ENCODE measurements at places on chromosomes 16 and 17.

GRCh38 chr17:80248894-80249710 is 11.6 kb upstream of the RNF213 start:
- DNase-seq = no peak

DNA sequence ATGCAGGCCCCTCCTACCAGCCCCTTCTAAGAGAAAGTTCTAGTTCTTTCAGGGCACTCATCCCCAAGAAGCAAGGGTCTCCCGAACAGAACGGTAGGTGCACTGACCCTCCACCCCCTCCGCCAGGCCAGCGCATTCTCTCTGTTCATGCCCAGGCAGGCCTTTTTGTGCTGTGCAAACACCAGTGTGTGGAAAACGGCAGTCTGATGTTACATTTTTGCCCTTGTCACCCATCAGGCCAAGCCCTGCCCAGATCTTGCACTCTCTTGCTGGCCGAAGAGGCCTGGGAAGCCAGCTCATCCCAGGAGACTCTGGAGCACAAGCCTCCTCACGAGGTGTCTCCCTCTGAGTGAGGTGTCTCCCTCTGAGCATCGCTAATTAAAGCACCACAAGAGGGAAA is 16.1 kb upstream of the MTSS2 start:
- no peak for DNase-seq

DNA sequence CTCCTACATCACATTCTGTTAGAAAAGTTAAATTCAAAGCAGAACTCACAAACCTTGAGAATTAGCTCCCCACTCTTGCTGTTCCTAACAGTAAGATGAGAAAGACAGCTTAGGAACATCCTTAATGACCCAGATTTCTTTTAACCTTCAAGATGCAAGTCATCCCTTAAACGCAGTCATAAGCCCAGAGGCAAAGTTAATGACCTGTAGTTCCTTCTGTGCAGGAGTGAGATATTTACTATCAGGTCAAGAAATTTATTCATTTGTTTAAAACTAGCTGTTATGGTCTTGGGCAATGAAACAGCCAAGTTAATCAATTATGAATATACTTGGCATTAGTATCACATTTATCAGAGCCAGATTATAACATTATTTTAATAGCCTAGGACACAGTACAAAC is 37.1 kb downstream of the NXPH3 start:
- no peak for DNase-seq

GRCh38 chr17:68820825-68821481 is 134.2 kb downstream of the ABCA8 start:
- no peak for DNase-seq

DNA sequence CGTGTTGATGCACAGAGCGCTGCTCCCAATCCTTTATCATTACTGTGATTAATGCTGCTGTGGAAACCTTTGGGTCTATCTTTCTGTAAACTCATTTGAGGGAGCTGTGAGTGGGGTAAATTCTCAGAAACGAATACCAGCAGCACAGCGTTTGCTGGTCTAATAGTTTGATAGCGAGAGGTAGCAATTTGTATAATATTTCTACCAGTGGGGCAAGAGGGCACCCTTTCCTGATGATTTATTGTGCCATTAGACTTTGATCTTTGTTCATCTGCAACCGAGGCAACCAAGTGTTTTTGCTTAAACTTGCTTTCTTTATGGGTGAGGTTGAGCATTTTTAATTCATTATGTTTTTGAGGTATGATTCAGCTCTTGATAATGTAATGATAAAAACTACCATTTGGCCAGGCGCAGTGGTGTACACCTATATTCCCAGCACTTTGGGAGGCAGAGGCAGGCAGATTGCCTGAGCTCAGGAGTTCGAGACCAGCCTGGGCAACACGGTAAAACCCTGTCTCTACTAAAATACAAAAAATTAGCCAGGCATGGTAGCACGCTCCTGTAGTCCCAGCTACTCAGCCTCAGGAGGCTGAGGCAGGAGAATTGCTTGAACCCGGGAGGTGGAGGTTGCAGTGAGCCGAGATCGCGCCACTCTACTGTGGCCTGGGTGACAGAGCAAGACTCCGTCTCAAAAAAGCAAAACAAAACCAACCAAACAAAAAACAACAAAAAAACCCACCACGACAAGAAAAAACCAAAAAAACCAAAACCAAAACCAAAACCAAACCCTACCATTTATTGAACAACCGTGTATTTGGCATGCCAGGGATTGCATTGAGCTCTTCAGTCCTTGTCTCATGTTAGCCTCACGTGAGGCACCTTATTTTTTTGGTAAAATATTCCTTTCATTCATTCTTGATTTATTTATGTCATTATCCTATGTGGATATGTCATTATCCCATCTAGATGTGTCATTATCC is 81.5 kb downstream of the PLCG2 start:
- DNase-seq = no peak

DNA sequence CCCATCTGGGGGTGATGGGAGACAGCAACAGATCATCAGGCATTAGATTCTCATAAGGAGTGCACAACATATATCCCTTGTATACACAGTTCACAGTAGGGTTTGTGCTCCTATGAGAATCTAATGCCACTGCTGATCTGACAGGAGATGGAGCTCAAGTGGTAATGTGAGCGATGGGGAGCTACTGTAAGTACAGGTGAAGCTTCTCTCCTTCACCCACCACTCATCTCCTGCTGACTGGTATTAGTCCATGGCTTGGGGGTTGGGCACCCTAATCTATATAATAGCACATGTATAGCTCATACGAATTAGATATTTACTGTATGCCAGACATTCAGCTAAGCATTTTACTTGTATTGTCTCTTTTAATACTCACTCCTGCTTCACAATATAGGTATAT is 101.7 kb downstream of the MAP2K6 start:
- DNase-seq = no peak

- no peak for DNase-seq
These were observed 16.5 kb downstream of the PSME3IP1 start for GRCh38 chr16:57169327-57169726.

- no peak for DNase-seq
These were observed 20.9 kb upstream of the STH start for GRCh38 chr17:45977976-45978626.

GRCh38 chr16:14407786-14408399 is 222.2 kb downstream of the PARN start:
- no peak for DNase-seq

DNA sequence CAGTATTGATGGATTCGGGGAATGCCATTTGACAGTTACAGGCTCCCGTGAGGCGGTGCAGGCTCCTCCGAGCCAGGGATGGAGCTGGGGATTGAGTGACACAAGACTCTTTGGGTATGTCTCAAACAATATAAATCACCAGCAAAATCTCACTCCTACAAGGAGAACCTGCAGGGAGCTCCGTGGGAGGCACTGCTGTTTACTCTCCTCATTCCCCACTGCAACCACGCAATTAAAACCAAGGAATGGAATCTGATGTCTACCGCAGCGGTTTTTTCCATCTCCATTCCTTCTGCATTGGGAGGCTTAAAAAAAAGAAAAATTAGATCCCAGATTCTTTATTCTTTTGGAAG is 157.9 kb downstream of the WWOX start:
- no peak for DNase-seq

- DNase-seq = no peak
These were observed 46.3 kb downstream of the SNX11 start for GRCh38 chr17:48153691-48154358.

DNA sequence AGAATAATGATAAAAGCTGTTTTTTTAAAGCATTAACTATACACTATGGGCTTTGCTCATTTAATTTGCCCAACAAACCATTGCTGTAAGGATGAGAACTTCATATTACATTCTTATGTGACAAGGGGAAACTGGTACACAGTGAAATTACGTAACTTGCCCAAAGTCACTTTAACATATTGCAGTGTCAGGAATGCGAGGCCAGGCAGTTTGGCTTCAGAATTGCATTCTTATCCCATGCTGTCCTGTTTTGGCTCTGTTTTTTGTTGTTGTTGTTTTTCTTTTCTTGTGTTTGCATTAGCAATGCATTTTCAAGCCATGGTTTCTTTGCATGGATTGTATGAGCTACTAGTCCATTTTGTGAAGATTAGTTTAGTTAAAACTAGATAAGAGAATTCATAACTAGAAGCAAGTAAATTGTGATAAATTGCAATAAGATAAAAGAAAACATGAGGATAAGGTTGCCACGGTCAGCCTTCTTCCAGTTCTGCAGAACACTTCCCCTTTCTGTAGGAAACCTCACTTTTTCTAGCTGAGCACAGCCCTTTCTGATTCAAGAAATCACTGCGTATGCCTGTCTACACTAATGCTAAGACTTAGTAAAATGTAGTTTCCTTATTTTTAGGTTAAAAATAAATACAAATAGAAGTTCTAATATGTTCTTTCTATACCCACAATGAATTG is 221.3 kb upstream of the KCNJ16 start:
- DNase-seq = no peak

GRCh38 chr17:9148905-9149525 is 127.7 kb downstream of the NTN1 start:
- no peak for DNase-seq

DNA sequence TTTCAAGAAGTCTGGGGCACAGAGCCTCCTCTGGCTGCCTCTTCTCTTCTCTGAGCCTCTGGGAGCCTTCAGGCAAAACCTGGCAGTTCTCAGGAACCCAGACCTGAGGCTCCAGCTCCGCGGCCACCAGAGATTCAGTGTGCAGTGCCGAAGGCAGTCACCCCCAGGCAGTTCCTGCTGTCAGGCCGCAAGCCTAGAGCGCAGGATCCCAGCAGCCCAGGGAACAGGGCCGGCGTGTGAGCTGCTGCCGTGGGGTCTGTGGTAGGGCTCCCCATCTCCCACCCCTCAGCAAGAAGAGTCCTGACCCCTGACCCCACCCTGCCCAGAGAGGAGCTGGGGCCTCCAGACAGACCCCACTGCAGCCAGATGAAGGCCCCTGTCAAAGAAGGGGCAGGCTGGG is 78.2 kb downstream of the AMFR start:
- no peak for DNase-seq

DNA sequence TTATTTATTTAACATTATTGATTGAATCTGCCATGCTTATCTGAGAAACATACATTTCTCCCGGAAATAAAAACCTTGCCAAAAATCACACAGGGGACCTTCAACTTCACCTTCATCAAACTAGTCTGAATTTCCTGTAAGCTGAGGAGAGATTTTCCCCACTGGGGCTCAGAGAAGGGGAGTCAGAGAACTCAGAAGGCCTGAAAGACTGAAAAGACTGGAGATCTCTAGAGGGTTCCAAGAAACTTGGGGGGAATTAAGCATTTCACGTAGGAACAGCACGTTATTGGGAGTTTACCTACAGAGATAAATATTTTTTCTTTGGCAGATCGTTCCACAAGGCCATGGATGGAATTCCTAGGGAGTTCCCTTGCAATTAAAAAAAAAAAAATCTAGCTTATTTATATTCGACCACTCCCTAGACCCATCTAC is 528 bp upstream of the NOL11 start:
- no peak for DNase-seq

- DNase-seq = peak; percentile 20
These were observed 1.4 kb downstream of the MMD start for GRCh38 chr17:55420067-55420775.

DNA sequence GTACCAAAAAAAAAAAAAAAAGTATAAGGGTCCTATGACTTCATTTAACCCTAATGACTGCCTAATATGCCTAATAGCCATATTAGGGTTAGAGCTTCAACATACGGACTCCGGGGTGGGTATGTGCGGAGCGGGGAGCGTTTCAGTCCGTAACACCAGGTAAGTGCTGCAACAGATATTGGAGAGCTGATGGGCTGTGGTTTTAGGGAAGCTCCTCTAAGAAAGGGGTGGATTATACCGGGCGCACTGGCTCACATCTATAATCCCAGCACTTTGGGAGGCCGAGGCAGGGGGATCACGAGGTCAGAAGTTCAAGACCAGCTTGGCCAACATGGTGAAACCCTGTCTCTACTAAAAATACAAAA is 1.9 kb upstream of the ZC3H7A start:
- no peak for DNase-seq

DNA sequence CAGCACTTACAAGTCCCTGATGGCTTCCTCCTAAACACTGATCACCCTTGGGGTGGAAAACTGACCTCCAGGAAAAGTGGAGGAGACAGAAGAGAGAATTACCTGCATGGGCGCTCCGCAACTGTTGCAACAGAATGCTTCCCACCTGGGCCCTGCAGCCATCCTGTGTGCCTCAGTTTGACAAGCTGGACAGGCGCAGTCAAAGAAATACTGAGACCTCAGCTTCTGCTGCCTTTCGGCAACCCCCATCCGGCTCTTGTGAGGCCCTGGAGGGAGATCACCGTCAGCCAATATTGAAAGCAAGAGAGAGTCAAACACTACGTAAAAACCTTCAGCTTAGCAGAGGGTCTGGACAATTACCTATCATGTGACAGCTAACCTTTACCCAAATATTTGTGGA is 24.8 kb downstream of the SERPINF1 start:
- DNase-seq = no peak

GRCh38 chr16:87705771-87706277 is 60.0 kb downstream of the KLHDC4 start:
- no peak for DNase-seq

DNA sequence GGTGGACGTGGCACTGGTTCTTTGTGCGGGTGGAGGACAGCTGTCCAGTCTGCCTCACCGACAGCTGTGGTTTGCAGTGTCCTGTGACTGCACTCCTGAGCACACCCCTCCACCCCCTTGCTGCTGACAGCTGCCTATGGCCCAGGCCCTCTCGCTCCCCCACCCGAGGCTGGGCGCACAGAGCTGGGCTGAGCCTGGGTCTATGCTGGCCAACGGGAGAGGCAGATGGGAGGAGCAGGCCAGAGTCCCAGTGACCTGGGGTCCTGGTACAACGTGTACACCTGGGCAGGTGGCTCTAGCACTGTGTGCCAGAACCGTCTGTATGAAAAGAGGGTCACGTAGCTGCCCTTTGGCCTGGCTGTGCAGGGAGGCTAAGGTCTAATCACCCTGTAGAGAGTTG is 30.5 kb downstream of the BAIAP2 start:
- no peak for DNase-seq

DNA sequence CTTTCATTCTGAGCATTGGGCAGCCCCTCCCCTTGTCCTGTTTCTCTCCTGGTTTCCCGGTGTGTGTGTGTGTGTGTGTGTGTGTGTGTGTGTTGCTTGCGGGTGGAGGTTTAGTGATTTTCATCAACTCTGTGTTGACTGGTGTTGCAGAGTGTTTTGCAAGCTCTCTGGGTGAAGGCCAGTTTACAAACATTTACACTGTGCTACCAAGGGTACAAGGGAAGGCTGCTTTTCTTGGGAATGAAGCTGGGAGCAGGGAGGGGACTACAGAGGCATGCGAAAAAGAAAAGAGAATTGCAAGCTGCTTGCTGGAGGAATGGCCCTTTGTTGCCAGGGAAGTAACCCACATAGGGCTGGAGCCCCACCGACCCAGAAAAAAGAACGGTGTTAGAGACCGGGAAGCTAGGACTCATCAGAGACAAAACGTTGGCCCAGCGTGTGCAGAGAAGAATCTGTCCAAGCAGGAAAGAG is 29.6 kb downstream of the HS3ST3B1 start:
- DNase-seq = no peak

- DNase-seq = no peak
These were observed 505.8 kb upstream of the HSBP1 start for GRCh38 chr16:83301971-83302370.

Measured in activated B cell treated with CpG ODN at 0.5 μM for 24 hours (primary cell).